Stimulated activated CD8-positive, alpha-beta memory T cell treated with anti-CD3 and anti-CD28 coated beads, Interleukin-12 subunit alpha, Interleukin-12 subunit beta, amount 100 ng/mL, for 1 hour (primary cell): ENCODE measurements at places on chromosomes 1 and 21.

GRCh38 chr21:42703136-42703908 lies 49.9 kb downstream of the PDE9A start:
- no peak for DNase-seq

DNA sequence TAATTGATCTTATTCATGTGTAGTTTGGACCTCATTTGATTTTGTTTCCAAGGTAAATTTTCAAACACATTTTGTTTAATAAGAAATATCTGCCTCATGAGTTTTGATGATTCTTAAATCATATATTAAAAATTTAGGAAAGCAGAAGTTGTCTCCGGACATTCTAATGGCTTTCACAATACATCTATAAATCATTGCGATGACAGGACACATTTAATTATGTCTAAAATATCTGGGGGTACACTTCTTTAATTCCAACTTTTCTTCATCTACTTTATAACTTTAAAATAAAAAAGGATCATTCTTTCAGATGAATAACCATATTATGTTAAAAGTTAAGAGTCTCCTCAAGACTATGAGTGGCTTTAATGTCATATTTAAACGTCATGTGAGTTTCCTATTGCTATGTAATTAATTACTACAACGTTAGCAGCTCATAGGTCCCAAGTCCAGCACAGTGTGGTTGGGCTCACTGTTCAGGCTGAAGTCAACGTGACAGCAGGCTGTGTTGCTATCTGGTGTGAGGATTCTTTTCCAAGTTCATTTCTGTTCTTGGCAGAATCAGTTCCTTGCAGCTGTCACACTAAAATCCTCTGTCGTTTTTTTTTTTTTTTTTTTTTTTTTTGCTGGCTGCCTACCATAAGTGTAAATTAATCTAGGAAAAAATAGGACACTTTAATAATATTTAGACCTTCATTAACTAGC lies 893.5 kb downstream of the LTN1 start:
- no peak for DNase-seq

GRCh38 chr1:232969799-232970198 lies 19.4 kb downstream of the NTPCR start:
- no peak for DNase-seq

GRCh38 chr21:34811368-34811767 lies 142.6 kb downstream of the CLIC6 start:
- DNase-seq: no peak

- DNase-seq: no peak
Observed at GRCh38 chr1:236141447-236142252, 689 bp upstream of the GPR137B start.

GRCh38 chr1:4599951-4600481 lies 54.4 kb upstream of the AJAP1 start:
- no peak for DNase-seq

- no peak for DNase-seq
Observed at GRCh38 chr1:55141295-55141893, 73.8 kb downstream of the USP24 start.

DNA sequence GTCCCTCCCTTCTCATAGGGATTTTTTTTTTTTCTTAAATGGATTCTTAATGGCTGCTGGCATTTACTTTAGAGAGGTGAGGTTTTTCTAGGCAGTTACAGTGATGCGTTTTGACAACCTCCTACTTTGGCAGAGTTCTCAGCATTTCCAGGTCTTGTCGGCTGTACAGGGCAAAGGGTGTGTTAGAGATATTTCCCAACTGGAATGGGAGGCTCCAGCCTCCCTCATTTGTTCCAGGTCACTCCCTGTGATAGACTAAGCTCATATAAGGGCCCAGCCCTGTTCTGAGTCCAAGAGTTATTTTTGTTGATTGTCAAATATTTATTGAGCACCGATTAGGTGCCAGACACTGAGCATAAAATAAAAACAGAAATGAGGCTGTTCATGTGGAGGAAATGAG lies 7.6 kb upstream of the XKR8 start:
- no peak for DNase-seq

DNA sequence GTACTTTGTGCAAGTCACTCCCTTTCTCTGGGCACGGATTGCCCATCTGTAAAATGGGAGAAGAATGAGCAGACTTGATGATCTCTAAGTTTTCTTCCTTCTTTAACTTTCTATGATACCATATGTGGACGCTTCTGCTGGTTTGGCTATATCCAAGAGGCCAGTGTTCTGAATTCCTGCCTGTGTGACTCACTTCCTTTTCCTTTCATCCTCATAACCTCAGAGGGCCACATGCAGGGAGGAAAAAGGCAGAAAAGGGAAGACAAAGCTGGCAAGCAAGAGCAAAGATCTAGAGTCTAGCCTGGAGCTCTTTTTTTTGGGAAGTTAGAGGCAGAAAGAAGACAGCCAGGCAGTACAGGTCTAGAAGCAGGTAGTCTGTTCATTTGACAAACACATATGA lies 151.2 kb downstream of the OMA1 start:
- DNase-seq: no peak

DNA sequence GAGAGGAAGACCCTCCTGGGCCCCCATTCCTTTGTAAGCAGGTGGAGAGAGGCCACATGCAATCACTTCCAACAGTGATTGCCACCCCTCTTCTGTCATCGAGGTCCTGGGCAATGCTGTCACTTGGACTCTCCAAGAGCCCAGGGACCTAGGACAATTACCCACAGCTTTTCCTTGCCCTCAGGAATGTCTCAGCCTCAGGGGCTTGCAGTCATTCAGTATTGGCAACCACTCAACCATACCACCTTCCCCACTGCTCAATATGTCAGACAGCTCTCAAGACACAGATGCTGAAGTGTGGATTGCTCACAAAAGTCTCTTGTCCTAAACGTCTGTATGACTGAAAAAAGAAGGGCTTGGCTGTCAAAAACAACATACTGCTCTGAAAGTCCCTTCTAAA lies 87.8 kb downstream of the PTPN14 start:
- DNase-seq: no peak

DNA sequence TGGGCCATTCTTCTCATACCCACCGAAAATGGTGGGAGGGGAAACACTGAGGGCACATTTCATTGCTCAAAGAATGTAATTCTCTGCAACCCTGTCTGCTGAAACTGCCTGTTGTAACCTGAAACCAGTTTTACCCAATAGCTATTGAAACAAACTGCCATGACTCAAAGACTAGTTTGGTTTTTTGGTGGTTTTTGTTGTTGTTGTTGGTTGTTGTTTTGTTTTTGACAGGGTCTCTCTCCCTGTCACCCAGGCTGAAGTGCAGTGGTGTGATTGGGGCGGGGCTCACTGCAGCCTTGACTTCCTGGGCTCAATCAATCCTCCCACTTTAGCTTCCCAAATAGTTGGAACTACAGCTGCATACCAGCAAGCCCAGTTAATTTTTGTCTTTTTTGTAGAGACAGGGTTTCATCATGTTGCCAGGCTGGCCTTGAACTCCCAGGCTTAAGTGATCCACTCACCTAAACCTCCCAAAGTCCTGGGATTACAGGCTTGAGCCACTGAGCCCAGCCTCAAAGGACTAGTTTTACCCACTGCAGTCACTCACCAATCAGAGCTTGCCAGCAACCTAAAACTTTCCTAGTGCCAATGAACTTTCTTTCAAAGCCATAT lies 2.1 kb upstream of the IPP start:
- DNase-seq: no peak

DNA sequence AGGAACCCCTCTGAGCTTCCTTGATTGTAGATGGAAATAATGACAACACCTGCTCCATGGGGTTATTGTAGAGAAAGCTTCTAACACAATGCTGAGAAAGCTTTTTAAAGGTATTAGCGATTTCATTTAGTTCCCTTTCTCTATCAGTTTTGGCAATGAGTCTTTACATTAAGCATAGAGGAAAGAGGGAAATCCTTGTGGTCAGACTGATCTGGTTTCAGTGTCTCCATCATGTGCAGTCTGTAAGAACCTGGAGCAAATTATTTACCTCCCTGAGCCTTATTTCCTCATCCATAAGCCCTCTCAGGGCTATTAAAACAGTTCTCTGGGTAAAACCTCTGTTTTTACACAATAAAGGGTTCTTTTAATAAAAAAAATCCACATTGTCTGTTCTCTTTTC lies 87.5 kb downstream of the FGGY start:
- no peak for DNase-seq

DNA sequence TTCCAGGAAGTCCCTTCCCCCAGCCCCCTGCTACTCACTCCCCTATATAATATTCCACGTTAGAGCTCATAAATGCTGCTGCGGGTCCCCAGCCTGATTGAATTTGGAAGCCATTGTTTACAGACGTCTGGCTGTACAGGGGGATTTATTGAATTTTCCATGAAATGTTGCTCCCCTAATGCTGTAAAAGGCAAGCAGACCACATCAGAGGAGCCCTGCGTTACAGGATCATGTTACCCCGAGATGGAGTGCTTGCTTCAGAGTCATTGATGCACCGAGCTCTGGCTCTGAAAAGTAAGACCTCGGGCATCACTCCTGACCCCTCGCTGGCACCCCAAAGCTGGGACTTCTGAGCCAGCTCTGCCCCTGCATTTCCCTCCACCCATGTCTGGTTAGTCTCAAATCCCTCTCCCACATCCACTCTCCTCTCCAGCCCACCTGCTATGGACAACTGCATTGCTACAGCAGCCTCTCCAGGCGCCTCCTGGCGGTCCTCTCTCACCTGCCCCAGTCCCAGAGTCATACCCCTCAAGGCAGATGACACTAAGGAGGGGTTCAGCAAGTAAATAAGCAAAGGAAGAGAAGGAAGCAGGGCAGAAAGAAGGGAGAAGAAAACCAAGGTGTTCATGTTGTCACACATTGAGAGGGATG lies 127.8 kb downstream of the TMEM53 start:
- DNase-seq: no peak

GRCh38 chr1:8314346-8315280 lies 3.3 kb upstream of the SLC45A1 start:
- peak; percentile 12 for DNase-seq

- no peak for DNase-seq
Observed at GRCh38 chr1:190084552-190084951, 393.1 kb downstream of the BRINP3 start.

DNA sequence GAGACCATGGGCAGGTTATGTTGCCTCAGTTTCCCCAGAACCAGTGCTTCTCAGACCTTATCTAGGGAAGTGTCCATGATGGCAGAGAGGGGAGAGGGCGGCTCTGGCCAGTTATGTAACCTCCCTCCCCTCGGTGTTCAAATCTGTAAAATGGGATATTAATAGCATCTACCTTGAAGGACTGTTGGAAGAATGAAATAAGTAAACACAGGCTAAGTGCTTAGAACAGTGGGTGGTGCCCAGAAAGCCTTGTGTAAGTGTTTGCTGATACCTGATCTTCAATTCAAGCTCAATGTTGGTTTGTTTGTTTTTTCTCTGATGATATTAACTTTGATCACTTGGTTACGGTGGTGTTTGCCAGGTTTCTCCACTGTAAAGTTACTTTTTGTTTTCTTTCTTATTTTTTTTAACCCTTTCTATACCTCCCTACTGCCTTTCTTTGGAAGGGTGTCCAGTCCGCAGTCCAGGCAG lies 34.9 kb downstream of the EPHA2 start:
- DNase-seq: no peak

DNA sequence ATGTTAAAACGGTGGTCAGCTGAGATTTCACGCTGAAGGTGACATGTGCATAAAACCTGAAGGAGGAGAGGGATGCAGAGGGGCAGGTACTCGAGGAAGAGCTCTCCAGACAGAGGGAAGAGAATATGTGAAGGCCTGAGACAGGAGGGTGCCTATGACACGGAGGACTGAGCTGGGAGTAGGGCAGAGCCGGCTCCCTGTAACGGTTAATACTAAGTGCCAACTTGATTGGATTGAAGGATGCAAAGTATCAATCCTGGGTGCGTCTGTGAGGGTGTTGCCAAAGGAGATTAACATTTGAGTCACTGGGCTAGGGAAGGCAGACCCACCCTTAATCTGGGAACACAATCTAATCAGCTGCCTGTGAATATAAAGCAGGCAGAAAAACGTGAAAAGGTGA lies 136.2 kb upstream of the SYT6 start:
- DNase-seq: no peak

DNA sequence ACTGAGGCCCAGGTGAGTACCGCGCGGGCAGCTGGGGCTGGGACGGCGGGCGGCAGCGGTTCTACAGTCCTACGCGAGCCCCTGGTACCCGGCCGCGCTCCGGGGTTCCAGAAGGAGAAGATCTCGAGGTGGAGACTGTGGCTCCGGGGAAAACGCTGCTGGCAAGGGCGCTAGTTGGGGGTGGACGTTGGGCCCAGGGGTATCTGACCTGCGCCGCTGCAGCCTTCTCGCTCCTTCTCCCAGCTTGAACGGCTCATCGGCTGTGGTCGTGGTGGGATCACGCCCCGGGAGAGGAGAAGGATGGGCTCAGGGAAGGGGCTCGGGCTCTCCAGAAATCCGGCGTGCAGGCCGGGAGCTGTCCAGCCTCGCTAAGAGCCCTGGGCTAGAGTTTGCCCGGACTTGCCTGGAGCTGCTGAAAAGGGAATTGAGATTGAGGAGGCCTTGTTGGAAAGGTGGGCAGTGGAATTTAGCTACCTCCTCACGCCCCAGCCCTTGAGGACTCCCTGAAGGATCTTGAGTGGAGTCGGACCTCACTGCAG lies 1.1 kb upstream of the POU3F1 start:
- no peak for DNase-seq

GRCh38 chr1:234322979-234323378 lies 50.3 kb upstream of the COA6 start:
- no peak for DNase-seq

DNA sequence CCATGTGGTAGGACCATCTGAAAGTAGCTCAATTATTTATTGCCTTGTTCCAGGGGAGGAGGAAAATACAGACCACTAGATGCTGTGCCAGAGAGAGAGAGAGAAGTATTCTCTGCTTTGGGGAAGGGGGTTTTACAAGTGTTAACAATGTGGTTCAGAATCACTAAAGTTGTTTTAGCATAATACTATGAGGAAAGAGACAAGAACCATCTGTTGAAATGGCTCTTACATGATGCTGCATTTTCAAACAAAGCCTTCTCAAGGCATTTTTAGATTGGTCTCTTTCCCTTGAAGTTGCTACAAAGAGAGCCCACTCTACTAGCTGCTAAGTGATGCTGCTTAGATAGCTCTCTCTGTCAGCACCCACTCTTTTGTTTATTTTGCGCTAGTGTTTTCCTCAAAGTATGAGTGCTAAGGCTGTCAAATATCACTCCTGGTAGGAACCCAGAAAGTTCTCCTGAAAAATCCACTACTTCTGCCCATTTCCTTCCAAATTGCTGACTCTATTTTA lies 255.1 kb downstream of the NFIA start:
- no peak for DNase-seq

- DNase-seq: no peak
Observed at GRCh38 chr1:245717611-245718010, 562.8 kb downstream of the KIF26B start.

DNA sequence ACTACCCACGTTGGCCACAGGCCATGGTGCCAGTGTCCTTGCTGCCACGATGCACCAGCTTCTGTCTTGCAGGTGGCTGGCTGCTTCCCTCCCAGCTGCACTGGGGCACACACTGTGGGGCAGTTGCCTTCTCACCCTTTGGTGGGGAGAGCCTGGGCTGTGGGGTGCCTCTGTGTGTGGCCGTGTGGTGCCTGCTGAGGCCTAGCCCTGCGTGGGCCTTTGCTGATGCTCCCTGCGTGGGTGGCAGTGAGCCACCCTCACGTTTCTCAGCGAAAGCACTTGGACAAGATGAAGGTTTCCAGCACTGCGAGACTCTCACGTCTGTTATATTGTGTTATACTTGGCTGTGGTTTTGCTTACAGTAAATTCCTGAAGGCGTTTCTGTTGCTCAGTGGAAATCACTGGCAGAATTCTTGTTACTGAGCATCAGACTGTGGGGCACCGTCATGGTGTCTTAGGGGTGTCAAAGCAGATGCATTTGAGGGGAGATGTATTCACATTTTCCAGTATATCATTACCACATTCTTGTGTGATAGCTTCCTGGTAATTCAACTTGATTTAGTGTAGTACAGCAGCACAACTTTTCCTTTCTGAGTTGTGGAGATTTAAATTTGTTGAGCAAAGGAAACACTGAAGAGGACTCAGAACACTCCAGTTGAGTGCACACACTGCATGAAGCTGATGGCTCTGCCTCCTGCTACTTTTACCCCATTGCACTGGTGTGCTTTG lies 124.7 kb downstream of the PCBP3 start:
- DNase-seq: no peak
